Fibroblast of skin of left biceps (primary cell): ENCODE measurements at places on chromosomes 4 and X.
A peak's percentile ranks its signal among the peaks of the same experiment; 100 is the strongest.

GRCh38 chrX:151754641-151755215 is 20.2 kb downstream of the CNGA2 start:
- DNase-seq = no peak

DNA sequence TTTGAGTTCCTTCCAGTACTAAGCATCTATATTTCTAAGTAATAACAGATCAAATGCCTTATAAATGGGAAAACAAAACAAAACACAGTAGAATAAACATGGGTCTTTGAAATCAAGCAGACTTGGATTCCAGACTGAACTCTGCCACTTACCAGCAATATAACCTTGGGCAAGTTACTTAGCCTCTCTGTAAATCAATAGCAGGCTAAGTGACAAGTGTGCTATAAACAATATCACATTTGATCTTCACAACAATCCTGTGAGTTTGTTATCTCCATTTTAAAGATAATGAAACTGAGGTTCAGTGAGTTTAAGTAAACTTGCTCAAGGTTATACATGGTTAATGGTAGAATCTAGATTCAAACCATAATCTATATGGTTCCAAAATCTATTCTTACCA is 165.8 kb downstream of the GPC3 start:
- DNase-seq = no peak

GRCh38 chrX:22392133-22392948 is 119.6 kb downstream of the CBLL2 start:
- DNase-seq = peak; percentile 40

DNA sequence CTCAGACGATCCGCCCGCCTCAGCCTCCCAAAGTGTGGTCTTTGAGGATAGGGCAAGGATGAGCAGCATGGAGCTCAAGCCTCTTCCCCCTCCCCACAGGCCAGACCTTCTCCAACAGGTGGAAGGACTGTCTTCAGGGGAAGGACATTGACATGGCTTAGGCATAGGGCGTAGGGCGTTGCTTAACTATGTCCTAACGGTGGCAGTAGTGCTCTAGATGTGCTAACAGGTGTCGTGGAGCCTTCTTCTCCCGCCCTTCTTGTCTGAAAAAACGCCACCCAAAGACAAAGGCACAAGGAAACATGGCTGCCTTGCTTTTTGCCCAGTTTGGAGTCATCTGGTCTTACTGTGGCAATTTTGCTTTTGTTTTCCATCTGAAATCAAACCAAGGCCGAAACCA is 219.8 kb downstream of the OR13H1 start:
- DNase-seq = no peak

DNA sequence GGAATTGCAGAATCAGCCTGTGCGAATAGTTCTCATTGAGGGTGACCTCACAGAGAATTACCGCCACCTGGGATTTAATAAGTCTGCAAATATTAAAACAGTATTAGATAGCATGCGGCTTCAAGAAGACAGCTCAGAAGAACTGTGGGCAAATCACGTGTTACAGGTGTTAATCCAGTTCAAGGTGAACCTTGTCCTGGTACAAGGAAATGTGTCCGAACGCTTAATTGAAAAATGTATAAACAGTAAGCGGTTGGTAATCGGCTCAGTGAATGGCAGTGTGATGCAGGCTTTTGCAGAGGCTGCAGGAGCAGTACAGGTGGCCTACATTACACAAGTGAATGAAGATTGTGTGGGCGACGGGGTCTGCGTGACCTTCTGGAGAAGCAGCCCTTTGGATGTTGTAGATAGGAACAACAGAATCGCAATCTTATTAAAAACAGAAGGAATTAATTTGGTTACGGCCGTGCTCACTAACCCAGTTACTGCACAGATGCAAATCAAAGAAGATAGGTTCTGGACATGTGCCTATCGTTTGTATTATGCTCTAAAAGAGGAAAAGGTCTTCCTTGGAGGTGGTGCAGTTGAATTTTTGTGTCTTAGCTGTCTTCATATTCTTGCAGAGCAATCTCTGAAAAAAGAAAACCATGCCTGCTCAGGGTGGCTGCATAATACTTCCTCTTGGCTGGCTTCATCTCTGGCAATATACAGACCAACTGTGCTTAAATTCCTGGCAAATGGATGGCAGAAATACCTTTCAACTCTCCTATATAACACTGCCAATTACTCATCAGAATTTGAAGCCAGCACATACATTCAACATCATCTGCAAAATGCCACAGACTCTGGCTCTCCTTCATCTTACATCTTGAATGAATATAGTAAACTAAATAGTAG is 10.7 kb downstream of the BBS12 start:
- no peak for DNase-seq

GRCh38 chrX:117301086-117301485 is 815.5 kb downstream of the KLHL13 start:
- no peak for DNase-seq

DNA sequence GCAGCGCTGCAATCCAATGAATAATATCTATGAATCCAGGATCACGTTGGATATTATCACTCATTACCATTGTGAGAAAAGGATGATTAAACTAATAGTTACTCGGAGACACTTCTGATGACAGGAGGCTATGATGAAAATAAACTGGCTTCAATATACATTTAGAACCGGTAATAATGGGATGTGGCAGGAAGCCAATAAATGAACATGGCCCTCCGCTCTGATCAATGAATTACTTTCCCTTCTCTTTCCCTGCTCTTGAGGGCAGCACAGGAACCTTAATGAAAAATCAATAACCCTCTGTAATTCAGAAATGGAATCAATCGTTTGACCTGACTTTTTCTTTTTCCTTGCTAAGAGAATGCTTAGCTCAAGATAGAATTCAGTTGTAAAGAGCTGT is 103.9 kb upstream of the PAQR3 start:
- no peak for DNase-seq

DNA sequence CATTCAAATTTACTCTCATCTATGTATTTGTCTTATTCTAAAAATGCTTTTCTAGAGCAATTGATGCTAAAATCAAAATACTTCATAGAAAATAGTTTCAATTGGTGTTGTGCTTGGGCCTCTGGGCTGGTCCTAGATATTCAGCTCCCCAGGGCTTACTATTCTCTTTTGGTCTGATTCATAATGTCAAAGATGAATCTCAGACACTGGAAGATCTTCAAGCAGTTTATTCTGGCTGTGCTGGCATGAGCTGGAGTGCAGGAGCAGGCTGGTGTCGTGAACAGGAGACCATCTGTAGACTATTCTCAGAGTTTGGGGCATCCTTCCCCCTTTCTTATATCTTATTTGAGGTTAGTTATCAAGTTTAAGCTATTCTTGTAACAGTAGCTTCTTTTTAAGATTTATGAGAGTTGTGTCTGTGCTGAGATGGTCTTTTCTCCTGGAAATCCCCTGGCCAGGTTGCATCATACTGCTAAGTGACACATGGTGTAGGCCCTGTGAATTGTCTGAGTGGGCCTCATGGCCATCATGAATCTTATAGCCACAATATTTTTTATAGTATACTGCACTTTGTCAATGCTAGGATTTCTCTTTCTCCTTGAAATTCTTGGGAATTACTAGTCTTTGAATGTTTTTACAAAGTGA is 1624.0 kb upstream of the IGFBP7 start:
- DNase-seq = no peak

DNA sequence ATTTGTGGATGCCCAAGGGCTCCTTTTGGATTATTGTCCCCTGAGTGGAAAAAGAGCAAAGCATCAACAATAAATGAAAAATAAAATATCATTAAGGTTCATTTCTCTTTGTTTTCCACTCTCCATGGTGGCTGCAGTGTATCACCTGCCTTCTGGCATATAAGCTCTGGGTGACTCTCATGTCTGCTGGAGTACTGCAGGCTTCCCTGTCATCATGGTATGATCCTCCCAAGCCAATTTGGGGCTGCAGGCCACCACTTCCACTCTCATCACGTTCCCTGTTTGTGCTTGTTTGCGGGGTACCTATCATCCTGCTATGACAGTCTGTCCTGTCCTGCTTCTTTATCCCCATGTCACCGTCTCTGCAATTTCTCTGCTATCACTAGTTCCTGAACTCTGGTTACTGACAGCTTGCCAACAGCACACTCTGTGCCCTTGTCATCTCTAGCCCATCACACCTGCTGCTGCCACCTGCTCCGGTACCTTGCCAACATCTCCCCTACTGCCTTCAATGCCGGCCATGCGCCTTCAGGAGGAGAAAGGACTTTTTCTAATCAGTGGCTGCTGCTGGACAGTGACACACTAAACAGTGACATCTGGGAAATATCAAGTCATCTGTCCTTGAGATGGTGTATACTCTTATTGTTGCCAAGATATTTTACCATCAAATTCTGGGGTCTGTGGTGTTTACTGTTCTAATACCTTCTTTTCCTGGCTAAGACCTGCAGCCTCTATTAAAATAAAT is 23.0 kb upstream of the FGF5 start:
- no peak for DNase-seq

DNA sequence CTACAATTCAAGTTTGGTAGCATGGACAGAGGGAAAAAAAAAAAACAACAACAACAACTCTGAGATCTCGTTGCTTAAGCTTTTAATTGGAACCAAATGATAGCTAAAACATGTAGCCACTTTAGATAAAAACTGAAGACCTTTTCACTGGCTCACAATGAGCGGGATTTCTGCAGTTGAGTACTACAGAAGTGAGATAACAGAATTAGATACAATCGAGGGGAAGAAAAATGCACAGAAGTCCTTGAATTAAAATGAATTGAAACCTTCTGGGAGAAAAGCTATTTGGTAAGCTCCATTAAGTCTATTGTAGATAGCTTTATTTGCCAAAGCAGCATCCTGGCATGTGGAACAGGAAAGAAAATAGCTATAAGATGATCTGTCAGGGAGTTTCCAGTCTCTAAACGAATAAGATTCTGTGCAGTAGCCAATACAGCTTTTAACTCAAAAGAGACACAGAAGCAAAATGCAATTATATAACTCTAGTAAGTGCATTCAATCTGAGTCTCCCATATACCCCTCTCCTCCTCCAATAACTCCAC is 248.5 kb downstream of the ENOX2 start:
- DNase-seq = no peak

GRCh38 chrX:86028681-86029080 is 18.7 kb downstream of the CHM start:
- no peak for DNase-seq
